ENCODE measurements at places on chromosomes 2 and 18.

- no peak for DNase-seq
Measured at GRCh38 chr2:238080518-238080917, 19.6 kb upstream of the ESPNL start.

DNA sequence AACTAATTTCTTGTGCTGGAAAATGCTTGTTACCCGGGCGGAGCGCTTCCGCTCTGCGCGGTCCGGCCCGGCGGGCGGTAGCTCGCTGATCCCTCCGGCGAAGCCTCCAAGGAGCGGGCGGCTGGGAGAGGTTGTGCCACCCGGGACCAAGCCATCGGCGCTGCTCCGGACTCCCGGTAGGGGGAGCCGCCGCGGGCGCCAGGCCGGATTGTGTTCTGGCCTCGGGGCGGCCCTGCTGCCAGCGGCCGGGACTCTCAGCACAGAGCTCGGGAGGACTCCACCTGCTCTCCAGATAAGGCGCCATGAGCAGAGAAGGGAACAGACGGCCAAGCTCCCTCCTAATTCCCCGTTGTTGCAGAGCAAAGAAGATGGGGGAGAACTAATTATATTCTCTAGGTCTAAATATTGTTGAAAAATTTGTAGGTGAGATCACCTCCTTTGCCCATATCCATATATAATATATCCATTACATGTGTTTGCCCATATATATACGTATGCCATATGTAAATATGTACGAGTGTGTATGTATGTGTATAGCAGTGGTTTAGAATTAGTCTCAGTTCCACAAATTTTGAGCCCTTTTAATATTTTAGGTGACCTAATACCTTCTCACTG, 13.8 kb upstream of the SATB2 start:
- no peak for DNase-seq

- no peak for DNase-seq
Measured at GRCh38 chr2:122927197-122927596, 1097.9 kb upstream of the CNTNAP5 start.

DNA sequence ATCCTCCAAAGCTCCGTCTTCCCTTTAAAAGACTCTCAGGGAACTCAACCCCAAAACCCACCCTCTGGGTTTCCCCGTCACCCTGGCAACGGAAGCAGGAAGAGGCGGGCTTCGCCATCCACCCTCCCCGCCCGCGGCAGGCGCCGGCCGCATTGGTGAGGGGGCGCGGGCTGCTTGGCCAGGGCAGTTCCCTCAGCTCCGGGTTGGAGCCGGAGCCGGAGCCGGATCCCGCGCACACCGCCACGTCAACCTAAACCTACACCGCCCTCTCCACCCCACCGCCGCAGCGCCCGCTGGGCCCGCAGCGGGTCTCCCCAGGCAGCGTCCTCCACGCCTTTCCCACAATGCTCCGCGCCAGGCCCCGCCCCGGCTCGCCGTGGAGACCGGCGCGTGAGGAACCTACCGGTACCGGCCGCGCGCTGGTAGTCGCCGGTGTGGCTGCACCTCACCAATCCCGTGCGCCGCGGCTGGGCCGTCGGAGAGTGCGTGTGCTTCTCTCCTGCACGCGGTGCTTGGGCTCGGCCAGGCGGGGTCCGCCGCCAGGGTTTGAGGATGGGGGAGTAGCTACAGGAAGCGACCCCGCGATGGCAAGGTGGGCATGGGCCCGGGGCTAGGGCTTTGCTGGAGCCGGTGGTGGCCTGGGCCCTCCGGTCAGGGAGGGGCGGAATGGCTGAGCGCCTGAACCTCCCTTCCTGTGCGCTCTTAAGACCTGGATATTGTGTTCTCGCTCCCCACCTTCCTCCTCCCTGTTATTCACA, at the start of gene DNAJC10:
DNAJC10 (plus strand) TSS at position 366 of the 758 bp plus-strand sequence. CDS start 1,830 bp downstream, outside the sequence.
- peak; percentile 69 for DNase-seq

DNA sequence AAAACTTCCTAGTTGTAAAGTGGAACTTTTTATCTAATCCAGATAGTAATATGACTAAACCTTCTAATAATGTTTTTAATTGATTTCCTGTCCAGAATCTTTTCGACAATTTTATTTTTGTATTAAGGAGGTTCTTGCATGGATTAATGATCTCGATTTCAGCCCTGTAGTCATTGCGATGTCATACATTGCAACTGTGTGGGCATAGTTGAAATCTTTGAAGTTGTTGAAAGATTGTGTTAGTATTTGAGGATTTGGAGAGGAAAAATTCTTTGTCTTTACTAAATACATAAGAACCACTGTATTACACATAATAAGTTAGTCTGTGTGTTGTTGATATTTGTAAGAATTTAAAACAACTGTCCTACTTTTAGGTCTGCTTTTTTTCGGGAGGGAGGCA, 31.1 kb downstream of the ACSL3 start:
- no peak for DNase-seq

DNA sequence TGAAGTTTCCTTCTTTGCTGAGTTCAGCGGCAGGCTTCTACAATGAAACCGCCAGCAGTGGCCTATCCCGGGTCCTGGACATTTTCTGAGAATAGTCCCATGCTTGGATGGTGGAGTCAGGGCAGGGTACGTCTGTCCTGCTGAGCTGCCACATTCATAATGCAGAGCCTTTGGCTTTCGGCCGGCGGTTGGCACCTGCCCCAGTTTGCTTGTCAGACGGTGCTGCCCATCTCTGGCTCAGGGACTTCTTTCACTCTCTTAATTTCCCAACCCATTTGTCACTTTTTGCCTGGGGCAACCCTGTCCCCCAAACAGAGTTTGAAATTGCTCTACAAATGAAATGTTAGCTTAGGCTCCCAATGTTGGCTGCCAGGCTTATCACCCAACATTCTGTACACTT, 57.2 kb downstream of the SOX11 start:
- no peak for DNase-seq

DNA sequence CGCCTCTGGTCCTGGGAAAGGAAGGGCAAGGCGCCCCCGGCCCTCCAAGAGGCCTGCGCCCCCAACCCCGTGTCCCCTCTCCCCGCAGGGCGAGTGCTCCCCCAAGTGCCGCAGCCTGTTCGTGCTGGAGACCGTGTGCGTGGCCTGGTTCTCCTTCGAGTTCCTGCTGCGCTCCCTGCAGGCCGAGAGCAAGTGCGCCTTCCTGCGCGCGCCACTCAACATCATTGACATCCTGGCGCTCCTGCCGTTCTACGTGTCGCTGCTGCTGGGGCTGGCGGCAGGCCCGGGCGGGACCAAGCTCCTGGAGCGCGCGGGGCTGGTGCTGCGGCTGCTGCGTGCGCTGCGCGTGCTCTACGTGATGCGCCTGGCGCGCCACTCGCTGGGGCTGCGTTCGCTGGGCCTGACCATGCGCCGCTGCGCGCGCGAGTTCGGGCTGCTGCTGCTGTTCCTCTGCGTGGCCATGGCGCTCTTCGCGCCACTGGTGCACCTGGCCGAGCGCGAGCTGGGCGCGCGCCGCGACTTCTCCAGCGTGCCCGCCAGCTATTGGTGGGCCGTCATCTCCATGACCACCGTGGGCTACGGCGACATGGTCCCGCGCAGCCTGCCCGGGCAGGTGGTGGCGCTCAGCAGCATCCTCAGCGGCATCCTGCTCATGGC, 52.4 kb downstream of the SLC66A2 start:
- no peak for DNase-seq

DNA sequence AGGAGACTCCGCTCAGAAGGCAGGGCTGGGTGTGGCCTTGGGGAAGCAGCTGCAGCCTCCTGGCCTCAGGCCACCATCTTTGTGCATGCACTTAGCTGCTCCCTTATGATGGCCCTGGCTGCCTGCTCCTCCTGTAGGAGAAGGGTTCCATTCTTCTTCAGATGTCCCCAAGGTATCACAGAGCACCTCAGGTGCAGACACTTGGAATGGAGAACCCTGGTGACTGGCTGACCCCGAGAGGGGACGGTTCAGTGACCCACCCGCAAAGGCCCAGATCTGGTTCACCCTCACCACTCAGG, 9.6 kb downstream of the GPAT2 start:
- no peak for DNase-seq

GRCh38 chr2:228646061-228646460, 464.6 kb upstream of the SPHKAP start:
- DNase-seq = no peak

GRCh38 chr2:8822218-8822617, 15.2 kb downstream of the KIDINS220 start:
- no peak for DNase-seq

DNA sequence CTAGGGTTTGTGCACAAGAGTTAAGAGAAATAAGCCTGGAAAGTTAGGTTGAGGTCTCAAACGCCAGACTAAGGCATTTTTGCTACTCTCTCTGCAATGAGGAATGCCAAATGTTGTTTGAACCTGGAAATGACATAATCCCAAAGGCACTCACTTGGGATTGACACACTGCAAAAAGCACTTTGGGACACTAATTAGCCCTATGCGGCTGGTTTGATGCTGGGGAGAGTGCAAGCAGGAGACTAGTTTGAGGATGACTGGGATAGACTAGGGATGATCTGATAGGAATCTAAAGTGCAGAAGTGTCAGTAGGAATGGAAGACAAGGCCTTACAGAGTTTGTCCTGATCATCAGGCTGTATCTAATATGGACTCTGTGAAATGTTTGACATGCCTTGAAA, 469.0 kb downstream of the SLC4A3 start:
- no peak for DNase-seq

GRCh38 chr2:86592547-86593230, 29.4 kb upstream of the CHMP3 start:
- no peak for DNase-seq
